ENCODE measurements at places on chromosomes 7 and 10.

GRCh38 chr10:351770-352334 lies 216.6 kb downstream of the ZMYND11 start:
- no peak for DNase-seq

DNA sequence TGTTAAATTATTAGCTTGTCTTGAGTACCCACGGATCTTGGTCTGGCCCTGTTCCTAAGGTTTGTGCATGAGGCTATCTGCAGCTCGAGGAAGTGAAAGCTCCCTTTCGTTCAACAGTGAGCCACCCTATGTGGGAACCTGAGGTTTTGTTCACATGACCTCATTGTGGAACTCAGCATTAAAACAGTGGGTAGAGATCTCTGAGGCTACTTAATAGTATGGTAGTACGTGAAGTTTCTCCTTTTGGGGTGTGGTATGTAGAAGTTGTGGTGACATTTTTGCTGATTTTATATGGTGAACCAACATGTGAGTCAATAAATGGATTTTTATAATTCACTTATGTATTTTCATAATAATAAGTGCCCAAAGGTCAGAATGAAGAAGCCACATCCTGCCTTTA lies 252.7 kb upstream of the FERD3L start:
- no peak for DNase-seq

GRCh38 chr10:68955355-68955831 lies 577 bp upstream of the DDX21 start:
- no peak for DNase-seq

- DNase-seq: no peak
These were observed 94.9 kb downstream of the OAT start for GRCh38 chr10:124323806-124324205.

DNA sequence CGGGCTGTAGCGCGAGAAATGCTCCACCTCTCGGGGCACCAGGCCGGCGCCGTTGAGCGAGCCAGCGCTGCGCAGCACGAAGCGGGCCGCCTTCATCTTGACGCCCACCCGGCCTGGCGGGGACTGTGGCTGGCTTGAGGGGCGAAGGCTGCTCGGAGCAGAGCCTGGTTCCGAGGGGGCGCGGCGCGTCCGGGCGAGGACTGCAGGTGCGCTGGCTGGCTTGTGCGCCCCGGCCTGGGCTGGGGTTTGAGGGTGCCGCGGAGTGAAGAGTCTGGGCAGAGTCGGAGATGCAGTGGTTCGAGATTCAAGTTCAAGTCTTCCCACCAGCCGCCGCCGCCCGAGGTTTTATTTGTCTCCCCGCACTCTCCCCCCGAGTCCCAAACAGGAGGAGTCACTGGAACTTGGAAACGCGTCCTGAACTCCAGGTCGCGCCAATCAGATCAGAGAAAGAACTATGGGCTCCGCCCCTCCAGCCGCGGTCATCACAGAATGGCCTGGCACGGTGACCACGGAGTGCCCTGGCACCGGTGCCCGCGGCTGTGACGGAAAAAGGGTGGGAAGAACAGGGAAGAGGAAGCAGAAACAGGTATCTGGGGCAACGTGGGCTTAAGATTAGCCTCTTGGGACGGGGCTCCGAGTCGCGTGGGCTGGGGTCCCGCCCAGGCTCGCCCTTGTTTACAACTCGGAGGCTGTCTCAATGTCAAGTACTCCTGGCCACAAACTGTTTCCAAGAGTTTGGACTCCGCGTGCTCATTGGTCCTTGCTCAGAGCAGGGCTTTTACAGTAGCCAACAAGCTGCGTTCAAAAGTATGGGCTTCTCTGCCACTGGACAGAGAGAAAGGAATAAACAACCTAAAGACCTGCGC lies at the start of gene PDK4:
Gene PDK4 (minus strand): TSS at position 319 of the 866 bp plus-strand sequence. CDS start 223 bp downstream, at position 96.
- DNase-seq: peak; percentile 15

DNA sequence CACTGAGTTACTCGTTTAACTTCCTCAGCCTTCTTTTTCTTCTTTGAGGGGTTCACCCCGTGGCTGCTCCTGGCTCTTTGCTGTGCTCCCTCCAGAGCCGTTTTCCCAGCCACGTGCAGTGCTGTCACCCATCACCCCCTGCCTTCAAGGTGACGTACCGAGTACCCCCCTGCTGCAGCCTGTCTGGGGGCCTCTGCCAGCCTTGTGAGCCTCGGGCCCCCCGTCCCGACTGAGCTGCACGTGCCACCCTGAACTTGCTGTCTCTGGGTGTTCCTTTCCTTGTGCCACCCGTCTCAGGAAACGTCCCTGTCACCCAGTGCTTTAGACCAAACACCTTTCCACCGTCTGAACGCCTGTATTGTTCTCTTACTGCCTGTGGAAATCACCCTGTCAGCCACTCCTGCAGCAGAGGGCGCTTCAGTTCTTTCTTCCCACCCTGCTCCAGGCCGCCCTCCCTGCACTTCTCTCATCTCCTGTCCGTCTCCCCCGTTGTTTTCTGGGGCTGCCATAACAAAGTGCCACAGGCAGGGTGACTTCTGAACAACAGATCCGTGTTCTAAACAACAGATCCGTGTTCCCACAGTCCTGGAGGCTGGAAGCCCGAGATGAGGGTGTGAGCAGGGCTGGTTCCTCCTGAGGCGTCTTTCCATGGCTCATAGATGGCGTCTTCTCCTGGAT lies 44.6 kb downstream of the WDR37 start:
- DNase-seq: no peak

- DNase-seq: no peak
These were observed 8.1 kb downstream of the STK32C start for GRCh38 chr10:132299371-132300336.

GRCh38 chr7:7434329-7434728 lies 101.3 kb downstream of the COL28A1 start:
- no peak for DNase-seq

DNA sequence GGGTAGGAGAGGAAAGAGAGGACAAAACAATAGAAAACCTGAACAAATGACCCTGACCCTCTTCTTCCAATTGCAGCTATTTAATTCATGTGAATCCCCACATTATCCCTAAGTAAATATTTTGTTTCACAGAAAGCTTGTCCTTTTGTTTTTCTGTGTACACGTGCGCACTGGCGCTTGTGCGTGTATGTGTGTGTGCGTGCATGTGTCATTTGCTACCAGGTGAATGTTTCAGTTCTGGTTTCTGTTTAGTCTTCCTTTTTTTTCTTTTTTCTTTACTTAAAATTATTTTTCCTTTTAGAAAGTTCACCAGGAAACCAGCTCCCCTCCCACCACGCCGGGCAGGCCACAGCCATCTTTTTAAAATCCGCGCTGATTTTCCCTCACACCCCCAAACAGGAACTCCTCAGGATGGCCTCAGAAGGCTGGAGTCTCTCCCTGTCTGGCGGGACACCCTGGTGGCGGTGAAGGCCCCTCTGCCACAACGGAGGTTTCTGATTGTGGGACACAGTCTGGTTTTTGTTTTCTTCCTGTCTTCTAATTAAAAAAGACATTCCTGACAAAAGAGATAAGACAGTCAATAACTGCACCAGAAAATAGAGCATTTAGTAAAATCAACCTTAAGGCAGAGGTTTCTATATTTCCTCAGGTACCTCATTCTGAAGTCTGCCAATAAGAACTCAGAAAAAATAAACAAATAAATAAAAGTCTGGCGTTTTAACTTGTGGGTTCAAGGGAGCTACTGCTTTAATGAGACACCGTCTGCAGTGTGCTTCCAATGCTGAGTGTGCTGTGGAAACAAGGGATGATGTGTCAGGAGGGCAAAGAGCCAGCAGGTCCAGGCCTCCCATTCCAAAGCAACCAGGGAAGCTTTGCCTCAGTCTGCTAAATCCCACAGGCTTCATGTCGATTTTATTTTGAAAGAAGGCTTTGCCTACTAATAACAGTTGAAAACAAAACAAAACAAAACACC lies 17.4 kb downstream of the IRF5 start:
- DNase-seq: peak; percentile 30

- DNase-seq: no peak
These were observed 2.6 kb downstream of the CLDN15 start for GRCh38 chr7:101235050-101235449.

DNA sequence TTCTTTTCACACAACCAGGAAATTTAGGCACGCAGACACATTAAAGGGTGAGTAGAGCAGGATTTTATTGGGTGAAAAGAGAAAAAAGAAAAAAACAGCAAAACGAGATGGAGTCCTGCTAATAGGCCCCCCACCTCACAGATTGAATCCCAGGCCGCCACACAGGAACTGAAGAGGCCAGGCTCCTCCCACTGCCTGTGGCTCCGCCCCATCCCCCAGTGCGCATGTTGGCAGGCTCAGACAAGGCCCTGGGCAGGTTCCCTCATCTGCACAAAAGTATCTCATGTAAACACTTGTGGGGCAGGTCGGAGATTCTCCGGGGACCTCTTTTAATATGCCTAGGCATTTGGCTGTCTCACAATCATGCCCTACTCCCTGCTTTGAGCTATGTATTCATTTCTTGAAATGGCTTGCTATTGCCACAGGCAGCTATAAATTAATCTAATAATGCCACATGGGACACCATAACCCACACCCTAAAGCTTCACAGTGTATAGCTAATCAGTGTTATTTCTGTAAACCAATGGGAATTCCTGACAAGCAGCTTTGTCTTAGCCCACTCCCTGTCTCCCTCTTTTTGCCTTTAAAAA lies 76.2 kb upstream of the KIF5B start:
- DNase-seq: no peak

- no peak for DNase-seq
These were observed 35.9 kb downstream of the NDUFB2 start for GRCh38 chr7:140732416-140732815.

GRCh38 chr10:30442019-30442606 lies 8.1 kb downstream of the MAP3K8 start:
- DNase-seq: no peak

DNA sequence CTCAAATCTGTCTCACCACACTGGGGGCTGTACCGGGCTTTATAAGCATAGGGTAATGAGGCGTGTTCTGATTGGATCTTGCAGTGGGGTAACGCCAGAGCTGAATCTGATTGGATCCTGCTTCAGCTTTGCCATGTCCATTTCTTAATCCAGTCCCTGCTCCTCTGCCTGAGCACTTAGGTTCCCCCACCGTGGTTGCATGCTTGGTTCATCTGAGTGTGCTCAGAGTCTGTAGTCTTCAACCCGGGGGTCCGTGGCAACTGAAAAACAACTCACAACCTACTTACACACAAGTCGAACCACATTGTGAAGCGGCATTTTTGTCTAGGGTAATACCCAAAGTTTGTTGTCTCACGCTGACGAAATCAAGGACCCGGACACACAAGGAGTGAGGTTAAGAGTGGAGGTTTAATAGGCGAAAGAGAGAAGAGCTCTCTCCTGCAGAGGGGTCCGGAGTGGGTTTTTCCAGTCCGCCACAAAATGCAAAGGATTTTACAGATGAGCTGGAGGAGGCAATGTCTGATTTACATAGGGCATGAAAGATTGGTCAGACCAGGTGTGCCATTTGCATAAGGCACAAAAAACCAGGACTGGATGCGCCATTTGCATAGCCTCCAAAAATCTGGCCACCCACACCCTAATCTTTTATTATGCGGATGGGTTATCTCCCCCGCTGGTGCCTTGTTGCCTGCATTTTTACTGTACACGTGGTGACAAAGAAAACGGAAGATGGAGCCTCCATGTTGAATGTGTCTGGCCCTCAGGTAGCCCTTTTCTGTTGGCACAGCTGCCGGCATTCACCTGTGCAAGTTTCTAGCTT lies 641.8 kb upstream of the FOXK1 start:
- DNase-seq: no peak

DNA sequence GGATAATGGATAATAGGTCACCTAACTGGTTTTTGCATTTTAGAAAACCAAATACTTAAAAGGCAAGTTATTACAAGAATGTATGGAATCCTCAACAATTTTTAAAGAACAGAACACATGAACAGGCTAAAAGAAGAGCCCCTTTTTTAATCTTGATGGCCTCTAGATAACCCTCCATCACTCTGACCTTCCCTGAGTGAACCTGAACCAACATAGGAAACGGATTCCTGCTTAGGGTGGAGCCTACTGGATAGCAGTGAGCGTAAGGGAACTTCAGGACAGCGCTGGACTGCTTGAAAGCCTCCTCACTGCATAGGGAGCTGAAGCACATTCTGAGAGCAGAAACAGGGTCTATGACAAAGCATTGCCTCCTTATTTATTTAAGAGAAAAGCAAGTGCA lies 20.5 kb downstream of the TRPV5 start:
- no peak for DNase-seq

DNA sequence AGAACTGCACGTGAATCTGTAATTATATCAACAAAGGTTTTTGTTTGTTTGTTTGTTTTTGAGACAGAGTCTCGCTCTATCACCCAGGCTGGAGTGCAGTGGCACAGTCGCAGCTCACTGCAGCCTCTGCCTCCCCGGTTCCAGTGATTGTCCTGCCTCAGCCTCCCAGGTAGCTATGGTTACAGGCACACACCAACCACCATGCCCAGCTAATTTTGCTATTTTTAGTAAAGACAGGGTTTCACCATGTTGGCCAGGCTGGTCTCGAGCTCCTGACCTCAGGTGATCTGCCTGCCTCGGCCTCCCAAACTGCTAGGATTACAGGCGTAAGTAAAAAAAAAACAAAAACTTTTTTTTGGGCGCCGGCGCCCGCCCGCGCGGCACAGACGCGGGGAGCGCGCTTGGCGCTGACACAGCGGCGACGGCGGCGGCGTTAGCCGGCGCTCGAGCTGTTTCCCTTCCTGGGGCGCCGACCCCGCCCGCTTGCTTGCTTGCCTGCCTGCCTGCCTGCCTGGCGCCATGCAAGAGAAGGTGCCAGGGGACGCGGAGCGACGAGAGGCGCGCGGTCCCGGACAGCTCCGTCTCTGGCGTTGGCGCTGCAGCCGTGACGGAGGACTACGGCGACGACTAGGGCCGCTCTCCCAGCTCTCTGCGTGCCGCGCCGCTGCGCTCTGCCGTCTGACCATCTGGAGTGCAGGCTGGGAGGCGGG lies 171.4 kb upstream of the NUPR2 start:
- DNase-seq: no peak

DNA sequence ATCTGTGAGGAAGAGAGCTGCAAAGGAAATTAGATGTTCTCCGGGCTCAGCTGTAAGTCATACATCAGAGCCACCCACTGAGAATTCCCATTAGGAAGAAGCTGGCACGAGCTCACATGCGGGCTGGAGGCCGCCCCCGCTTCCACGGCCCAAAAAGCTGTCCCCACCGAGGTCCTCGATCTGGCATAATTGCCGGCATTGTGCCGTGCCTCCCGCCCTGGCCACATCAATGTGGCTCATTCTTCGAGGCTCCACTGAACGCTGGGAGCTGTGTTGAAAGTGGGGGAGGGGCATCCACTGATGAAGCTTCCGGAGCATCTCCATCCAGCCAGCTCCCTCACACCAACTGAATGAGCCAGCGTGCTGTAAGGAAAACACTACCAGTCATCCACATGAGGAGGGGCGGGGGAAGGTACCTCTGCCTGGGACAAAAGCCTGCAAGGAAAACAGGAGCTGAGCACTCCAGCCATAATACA lies 173.1 kb downstream of the PTPRN2 start:
- DNase-seq: no peak

DNA sequence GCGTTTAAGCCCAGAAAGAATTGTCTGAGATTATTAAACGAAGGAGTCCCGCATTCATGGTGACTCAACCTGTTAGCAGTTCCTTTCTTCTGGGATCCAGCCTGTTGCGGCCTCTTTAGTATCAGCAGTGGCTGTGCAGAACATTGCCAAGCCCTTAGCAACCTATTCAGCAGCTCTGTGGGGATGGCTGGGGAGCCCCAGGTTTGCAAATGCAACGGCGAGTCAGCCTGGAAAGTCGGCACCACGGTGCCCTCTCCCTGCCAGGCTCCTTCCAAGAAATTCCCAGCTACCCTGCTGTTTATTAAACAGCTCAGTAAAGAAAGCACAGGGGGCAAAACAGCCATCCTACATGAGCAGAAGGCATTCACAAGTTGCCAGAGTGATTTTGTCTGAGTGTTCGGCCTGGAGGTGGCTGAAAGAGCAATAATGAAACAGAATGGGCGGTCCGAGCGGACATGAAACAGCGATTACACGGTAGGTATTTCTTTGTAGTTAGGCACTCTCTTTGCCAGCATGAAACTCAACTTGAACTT lies 198.3 kb downstream of the BAMBI start:
- peak; percentile 55 for DNase-seq

Measured in non-pigmented ciliary epithelial cell (primary cell).